Fibroblast of mammary gland (primary cell): ENCODE measurements at places on chromosomes 12 and 14.

GRCh38 chr12:89346741-89347324 is 5.5 kb downstream of the DUSP6 start:
- peak; percentile 64 for DNase-seq

GRCh38 chr12:18811273-18811672 is 73.4 kb downstream of the CAPZA3 start:
- peak; percentile 17 for DNase-seq

GRCh38 chr12:43973993-43974392 is 138.1 kb downstream of the TMEM117 start:
- no peak for DNase-seq

DNA sequence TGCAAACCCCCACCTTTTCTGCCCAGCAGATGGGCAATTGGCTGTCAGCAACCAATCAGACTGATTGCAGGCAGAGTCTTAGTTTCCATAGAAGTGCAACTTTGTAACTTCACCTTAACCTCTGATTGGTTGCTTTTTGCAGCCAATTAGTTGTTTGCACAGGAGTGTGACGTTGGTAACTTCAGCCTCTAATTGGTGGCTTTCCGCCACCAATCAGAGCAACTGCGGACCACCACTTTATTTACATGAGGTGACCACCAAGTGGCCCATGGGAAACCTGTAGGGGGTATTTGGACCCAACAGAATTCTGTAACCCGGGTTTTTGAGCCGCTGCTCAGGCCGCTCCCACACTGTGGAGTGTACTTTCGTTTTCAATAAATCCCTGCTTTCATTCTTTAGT is 32.3 kb downstream of the CDKN1B start:
- DNase-seq, result peak; percentile 87
